ENCODE measurements at places on chromosomes 13 and 19.

- DNase-seq: no peak
Measured at GRCh38 chr19:15120135-15121026, 13.2 kb downstream of the SYDE1 start.

GRCh38 chr19:10624585-10624984 is 768 bp upstream of the SLC44A2 start:
- DNase-seq: no peak

GRCh38 chr19:40799558-40800338 is 757 bp downstream of the EGLN2 start:
- peak; percentile 43 for DNase-seq

GRCh38 chr13:75359266-75359665 is 122.7 kb downstream of the TBC1D4 start:
- no peak for DNase-seq

- no peak for DNase-seq
Measured at GRCh38 chr13:28744656-28745055, 25.9 kb upstream of the SLC46A3 start.

- no peak for DNase-seq
Measured at GRCh38 chr13:105336706-105337576, 1198.5 kb downstream of the EFNB2 start.

- DNase-seq: no peak
Measured at GRCh38 chr19:42370626-42371175, 19.4 kb downstream of the CNFN start.

DNA sequence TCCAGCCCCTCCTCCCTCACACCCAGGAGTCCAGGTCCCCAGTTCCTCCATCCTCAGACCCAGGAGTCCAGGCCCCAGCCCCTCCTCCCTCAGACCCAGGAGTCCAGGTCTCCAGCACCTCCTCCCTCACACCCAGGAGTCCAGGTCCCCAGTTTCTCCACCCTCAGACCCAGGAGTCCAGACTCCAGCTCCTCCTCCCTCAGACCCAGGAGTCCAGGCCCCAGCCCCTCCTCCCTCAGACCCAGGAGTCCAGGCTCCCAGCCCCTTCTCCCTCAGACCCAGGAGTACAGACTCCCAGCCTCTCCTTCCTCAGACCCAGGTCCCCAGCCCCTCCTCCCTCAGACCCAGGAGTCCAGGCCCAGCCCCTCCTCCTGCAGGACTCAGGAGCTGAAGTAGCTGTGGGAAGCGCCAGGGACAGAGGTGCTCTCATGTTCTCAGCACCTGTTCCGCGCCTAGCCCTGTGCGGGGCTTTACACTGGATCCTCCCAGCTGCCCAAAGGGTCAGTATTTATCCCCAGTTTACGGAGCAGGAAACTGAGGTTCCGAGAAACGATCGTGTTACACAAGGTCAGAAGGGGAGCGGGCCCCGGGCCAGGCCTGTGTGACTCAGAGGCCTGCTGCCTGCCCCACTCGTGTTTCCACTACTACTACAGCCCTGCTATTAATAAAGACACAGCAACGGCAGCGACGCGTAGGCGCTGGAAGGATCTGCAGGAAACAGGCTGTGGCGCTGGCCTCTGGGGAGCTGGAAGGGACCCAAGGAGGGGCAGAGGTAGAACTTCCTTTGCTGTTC is 1.7 kb upstream of the SBK3 start:
- no peak for DNase-seq

GRCh38 chr19:14136509-14137281 is at the start of gene ASF1B:
Gene ASF1B, minus strand, starts transcription at chr19:14136589. Its CDS starts 133 bp downstream, at chr19:14136456.
- DNase-seq: peak; percentile 92

DNA sequence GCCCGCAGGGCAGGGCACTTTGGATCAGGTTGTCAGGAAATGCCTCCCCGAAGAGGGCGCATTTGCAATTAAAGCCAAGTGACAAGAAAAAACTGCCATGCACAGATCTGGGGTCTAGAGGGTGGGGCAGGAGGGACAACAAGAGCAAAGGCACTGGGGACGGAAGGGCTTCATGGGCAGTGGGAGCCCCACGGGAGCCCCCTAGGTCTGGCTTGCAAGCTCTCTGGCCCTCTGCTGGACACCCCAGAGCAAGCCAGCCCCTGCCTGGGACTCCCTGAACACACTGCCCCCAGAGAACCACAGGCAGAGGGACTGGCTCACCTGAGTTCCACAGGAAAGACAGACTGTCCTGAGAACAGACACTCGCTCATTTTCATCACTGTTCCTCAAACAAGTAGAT is 30.2 kb upstream of the C19orf12 start:
- DNase-seq: no peak

DNA sequence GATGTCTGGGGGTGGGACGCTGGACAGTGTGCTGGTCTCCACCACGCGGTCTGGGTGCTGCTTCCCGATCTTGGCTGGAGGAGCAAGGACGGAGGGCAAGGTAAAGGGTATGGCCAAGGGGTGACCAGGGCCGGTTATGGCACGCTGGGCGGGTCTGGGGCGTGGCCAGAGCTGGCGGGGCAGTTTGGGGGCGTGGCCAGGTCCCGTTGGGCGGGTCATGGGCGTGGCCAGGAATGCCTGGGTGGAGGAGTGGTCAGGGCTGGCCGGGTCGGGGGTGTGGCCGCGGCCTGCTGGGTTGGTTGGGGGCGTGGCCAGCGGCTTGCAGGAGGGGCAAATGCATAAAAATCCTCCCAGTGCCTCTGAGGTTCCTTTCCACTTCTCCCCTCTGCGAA is 19.2 kb downstream of the GPX4 start:
- DNase-seq: peak; percentile 81

DNA sequence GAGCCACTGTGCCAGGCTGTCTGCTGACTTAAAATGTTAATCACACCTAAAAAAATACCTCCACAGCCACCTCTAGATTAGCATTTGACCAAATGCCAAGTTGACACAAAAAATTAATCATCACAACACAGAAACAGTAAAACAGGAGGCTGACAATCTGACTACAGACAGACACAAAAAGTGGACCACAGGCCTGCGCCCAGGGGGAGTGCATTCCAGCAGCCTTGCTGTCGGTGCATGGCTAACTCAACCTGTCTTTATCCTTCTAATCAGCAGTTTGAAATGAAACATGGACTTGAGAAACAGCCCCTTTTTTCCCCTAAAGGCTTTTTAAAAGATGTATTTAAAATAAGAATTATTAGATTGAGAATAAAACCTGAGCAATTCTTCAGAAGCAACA is 34.0 kb downstream of the RASL11A start:
- DNase-seq: no peak

All from GM19239 (cell line).